GM12891 (cell line): ENCODE measurements at places on chromosomes 16 and 17.

DNA sequence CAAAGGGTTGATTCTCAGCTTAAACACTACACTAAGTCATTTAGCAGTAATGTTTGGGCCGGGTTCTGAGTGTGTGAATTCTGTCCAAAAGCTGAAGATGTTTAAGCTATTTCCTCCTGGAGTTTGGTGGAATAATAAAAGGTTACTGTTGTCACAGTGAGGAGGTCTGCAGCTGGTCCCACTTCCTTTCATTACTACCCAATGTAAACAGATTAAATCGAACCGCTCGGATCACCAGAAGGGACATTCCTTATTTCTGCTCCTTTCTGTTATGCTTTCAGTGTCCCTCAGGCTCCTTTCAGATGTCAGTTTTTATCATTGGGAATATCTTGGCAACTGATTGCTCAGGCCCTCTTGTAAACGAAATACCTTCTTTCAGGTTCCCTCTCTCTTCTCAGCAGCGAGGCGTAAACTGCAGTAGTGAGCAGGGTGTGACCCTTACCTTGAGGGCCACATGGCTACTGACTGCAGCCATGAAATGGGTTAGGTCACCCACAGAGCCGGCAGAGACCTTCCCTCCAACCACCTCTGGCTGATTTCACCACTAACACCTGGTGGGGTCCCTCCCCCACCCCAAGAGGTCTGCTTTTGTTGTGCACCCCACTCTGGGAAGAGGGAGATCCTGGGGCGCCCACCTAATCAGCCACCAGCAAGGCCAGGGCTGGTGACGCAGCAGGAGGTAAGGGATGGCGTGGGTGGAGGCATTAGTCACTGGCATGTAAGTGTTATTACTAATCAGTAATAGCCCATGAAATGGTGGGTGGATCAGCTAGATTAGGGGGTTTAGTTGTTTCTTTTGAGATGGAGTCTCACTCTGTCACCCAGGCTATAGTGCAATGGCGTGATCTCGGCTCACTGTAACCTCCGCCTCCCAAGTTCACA is 117.6 kb downstream of the VPS53 start:
- DNase-seq: no peak

DNA sequence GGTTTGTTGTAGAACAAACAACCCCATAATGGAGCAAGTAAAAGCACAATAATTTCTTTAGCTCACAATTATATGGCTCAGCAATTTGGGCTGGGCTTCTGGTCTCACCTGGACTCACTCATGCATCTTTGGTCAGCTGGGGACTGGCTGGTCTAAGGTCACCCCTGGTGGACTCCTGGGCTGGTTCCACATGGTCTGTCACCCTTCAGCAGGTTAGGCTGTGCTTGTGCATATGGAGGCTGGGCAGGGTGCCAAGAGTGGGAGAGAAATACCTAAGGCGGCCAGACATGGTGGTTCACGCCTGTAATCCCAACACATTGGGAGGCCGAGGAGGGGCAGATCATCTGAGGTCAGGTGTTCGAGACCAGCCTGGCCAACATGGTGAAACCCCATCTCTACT is 27.0 kb upstream of the SMURF2 start:
- no peak for DNase-seq

DNA sequence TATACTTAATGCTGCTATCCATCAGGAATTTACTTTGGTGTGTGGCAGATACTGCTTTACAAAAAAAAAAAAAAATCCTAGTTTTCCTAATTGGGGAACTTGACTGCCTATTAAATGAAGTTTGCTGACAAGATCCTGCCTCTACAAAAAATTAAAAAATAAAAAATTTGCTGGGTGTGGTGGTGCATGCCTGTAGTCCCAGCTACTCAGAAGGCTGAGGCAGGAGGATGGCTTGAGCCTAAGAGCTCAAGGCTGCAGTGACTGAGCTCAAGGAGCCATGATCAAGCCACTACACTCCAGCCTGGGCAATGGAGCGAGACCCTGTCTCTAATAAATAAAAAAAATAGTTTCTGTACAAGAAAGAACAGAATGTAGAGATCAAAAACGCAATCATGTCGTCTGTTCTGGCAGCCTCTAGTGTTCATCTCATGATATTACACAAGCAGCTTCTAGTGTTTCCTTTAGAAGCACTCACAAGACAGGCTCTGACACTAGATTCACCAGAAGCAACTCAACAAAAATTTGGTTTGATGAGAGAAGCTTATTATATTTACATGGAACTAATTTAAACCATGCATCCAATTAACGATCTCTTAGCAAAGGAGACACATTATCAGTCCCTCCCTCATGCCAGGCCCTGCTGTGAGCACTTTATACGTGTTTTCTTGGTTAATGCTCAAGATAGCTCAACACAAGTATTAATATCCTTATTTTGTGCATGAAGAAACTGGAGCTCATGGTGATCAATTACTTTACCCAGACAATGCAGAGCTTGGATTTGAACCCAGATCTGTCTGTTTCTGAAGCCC is 6.8 kb upstream of the KRTAP17-1 start:
- no peak for DNase-seq

GRCh38 chr16:65136681-65137080 is 14.8 kb upstream of the CDH11 start:
- DNase-seq: no peak

GRCh38 chr16:74942566-74942965 is 42.4 kb downstream of the WDR59 start:
- no peak for DNase-seq

DNA sequence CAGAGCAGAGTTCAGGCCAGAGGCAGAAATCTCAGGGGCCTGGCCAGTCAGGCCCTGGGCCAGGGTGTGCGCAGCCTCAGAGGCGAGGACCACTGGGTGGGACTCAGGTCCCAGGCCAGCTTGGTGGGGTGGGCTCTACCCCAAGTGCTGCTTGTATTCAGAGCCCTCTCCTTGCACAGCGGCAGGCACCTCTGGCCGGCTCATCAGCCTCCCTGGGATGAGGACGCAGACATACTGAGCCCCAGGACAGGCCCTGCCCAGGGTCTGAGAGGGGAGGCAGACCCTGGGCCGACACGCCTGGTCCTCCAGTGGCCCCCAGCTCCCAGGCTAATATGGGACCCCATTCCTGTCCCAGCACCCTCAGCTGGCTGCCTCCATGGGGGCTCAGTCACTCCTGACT is 7.6 kb upstream of the IL27 start:
- no peak for DNase-seq

DNA sequence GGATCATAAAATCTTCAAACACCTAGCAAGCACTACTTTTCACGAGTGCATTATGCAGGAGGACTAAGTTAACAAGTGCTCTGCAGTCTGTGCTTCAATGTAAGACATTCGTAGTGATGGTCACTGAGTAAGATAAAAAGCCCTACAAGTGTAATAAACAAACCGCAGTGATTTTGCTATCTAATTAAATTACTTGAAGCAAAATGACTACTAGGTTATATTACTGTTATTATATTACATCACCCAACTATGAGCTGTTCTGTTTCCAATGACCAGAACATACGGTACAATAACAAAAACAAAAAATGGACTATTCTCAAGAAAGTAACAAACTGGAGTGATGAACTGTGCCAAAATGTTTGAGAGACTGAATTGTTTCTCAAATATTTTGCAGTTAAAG is 11.2 kb downstream of the KLHL10 start:
- DNase-seq: no peak

- DNase-seq: peak; percentile 77
Observed at GRCh38 chr17:7561028-7561575, 617 bp upstream of the SENP3 start.

DNA sequence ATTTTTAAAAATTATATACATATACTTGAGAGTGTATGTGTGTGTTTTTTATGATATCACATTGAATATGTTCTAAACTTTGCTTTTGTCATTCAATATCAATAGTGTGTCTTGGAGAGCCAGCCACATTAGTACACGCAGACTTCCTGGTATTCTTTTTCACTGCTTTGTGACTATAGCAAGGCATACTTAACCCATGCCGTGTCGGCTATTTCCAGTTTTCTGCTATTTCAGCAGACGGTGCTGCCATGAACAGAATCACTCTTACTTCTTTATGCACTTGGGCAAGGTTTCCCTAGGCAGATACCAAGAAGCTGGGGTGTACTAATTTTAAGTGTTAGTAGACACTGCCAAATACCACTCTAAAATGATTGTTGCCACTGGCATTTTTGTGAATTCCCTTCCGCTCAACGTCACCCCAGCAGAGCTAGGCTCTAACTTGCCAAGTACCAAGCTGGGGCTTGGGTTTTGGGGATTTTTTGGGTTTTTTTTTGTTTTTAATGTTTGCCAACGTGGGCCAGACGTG is 134.9 kb downstream of the SOCS1 start:
- no peak for DNase-seq

DNA sequence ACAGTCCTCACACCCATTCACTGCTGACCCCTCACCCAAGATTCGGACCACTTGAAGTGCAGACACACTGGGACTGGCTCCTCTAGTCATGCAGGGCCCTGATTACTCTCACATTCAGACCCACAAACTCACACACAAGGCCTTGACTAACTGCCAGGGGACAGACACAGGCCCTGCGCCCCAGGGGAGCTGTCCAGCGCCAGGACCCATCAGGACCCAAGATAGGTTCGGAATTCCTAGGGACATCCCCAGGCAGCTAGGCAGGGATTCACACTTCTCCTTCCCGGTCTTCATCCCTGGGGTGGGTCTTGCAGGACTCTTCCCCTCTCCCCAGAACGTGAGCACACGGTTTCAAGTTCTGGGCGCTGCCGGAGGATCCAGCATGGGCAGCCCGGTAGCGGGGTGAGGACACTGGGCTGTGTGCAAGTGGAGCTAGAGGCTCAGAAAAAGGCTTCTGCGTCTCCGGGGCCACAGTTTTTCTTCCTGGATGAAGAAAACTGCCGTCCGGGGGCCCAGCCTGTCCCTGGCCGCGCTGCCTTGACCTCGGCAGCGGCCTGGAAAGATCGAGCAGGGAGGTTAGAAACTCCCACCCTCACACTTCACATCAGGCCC is 1.6 kb downstream of the SEZ6 start:
- no peak for DNase-seq

DNA sequence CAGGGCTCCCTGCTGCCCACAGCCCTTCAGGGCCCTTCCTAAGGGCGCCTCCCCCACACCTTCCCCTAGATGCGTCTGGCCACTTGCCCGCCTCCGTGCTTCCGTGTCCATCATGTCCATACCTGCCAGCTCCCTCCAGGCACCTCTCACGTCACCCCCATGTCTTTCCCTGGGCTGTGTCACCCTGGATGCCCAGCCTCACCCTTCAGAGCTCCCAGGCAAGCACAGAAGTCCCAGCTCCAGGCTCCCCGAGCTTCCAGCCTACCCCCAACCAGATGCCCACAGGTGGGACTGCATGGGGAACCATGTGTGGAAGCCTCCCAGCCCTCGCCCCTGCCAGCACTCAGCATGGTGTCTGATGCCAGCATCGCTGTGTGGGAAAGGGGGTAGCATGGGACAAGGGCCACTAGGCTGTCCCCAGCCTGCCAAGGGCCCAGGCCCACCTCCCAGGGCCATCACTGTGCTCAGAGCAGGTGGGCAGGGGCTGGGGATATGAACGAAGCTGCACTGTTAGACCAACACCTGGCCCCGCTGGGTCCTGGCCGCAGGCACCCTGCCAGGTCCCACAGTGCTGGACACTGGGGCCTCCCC is 1.9 kb upstream of the AXIN1 start:
- no peak for DNase-seq

DNA sequence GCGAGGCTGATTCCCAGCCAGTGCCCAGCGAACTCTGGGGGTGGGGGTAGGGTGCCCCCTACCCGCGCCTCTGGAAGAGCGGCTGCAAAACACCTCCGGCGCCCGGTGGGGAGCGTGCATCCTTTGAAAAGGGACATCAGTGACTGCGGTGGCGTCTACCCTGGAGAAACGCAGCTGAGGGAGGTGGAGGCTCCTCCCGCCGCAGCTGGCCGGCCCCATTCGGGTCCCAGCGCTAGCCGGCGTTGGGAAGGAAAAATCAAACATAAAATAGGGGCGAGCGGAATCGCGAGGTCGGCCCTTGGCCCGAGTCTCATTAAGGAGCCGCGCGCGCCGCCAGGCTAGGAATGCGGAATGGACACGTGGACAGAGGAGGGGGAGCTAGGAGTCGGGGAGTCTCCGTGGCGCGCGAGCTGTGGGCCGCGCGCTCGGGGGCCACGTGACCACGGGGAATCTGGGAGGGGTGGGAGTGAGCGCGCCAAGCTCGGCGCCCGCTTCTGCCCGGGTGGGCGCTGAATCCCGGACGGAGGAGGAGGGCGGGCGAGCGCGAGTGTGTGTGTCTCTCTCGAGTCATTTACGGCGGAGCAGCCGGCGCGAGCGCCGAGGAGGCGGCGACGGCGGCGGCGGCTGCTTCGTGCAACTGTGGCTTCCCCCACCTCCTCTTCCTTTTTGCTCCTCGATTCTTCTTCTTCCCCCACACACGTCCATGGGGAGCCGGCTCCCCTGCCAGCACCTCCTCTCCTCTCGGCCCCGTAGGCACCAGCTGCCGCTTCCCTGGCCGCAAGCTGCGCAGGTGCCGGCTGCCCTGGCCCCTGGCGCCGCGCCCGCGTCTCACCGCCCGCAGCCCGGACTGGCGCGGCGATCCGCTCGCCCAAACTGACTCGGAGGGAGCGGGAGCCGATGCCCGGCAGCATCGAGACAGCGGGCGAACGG is at the start of gene TMEM132E:
Gene TMEM132E (plus strand): TSS at position 566 of the 930 bp plus-strand sequence. CDS start 1,495 bp downstream, outside the sequence.
- DNase-seq: peak; percentile 30

DNA sequence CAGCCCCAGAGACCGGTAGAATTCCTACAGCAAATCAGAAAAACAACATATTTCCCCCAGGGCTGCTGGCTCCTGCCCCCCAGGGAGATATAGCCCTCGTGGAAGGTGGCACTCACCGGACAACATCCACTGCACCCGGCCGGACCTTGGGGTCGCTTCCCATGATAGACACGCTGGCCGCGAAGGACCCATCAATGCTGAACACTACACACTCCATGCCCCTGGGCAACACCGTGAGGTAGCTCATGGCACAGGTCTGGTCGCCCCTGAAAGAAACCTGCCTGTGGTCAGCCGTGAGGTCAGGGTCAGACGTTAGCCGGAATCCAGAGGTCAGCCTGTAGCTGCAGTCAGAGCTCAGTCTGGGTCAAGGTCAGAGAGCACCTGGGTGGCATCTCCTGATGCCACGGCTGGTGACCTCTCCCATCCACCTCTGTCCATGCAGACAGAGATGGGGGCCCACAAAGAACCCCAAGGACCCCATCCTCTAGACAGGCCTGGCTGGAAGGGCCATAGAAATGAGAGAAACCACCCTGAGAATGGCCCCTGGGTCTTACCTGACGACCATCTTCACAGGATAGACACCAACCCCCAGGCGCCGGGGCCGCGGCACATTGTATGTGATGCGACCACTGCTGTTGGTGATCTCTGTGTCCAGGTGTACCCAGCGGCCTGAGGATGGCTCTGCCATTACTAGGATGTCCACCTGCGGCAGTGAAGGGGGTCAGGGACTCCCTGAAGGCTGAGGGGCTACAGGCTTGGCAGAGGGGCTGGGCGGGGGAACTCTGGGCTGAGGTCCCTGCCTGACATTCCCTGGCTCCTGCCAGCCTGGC is 19.6 kb downstream of the PIMREG start:
- no peak for DNase-seq

GRCh38 chr16:51989637-51990230 is 557.2 kb downstream of the TOX3 start:
- no peak for DNase-seq

- no peak for DNase-seq
Observed at GRCh38 chr17:18966831-18967624, 15.1 kb downstream of the SLC5A10 start.

- DNase-seq: no peak
Observed at GRCh38 chr16:30895627-30896260, 670 bp upstream of the CTF1 start.
